ENCODE measurements at places on chromosomes 11 and 22.

DNA sequence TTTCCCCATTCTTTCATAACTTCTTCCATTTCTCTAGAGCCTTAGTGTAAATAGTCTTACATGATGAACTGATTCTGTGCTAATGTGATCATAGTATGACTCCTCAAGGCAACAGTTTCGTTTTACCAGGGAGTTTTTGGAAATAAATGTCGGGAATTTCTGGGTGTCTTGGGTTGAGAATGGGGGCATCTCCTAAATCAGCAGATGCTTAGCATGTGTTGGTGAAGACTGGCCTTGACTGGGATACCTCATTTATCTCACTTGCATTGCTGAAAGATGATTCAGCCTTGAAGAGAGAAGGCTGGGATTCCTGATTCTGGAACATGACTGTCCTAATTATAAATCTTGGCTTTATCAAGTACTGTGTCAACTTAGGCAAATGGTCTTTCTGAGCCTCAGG is 115.7 kb upstream of the C11orf87 start:
- peak; percentile 67 for DNase-seq

DNA sequence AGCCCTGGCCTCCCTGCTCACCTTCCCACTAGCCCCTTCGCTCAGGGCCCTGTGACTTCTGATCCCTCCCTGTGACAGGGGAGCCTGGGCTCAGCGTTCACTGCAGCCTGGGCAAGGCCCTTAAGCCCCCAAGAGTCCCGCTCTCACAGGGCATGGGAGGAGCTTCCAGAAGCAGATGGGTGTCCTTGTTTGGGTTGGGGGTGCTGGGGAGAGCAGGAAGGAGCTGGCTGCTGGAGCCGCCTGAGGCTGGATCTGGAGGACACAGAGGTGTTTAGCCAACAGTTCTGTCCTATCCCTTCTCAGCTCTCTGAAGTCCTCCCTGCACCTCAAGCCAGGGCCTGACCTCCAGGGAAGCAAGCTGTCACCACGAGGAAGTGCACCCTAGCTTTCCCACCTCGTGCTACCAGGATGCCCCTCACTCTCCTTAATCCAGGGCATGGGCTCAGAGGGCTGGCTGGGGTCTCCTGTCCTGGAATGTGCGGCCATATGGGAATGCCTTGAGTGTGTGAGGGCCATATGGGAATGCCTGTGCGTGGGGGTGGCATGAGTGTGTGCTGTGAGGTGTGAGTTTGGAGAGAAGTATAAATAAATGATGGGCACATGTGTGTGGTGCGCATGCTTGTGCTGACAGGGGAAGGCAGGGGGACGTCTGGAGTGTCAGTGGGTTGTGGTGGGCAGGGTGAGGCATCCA is 25.0 kb upstream of the TUB start:
- DNase-seq, result no peak

GRCh38 chr11:46356924-46357482 is 9.7 kb downstream of the DGKZ start:
- peak; percentile 45 for DNase-seq

DNA sequence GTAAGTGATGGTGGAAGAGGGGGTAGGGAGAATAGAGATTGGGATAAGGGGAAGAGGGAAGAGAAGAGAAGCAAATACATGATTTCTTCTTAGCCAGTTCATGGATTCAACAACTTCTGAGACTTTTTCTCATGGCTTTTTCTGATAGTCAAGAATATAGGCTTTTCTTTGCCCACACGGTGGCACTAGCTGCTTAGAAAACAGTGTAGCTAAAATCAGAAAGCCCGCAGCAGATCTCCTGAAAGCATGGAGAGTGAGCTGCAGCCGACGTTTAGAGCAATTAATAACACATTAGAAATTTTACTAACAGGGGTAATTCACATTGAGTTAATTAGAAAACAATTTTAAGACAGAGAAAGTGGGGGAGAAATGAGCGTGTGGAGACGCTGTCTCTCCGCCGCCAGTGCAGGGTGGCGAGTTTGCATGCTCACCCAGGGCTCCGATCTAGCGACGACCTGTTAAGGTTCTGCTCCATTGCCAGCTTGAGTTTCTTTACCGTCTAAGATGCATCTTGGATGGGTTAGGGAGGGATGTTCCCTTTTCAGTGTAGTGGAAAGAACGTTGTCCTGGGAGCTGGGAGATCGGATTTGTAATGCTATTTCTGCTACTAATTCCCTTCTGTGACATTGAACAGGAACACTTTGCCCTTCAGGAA is 3.3 kb upstream of the RAG1 start:
- peak; percentile 69 for DNase-seq

- no peak for DNase-seq
Measured at GRCh38 chr11:22690871-22691270, 24.5 kb downstream of the GAS2 start.

- no peak for DNase-seq
Measured at GRCh38 chr22:17119481-17120202, 1.5 kb downstream of the TMEM121B start.

GRCh38 chr11:64025205-64025604 is 10.5 kb upstream of the FLRT1 start:
- DNase-seq, result no peak

DNA sequence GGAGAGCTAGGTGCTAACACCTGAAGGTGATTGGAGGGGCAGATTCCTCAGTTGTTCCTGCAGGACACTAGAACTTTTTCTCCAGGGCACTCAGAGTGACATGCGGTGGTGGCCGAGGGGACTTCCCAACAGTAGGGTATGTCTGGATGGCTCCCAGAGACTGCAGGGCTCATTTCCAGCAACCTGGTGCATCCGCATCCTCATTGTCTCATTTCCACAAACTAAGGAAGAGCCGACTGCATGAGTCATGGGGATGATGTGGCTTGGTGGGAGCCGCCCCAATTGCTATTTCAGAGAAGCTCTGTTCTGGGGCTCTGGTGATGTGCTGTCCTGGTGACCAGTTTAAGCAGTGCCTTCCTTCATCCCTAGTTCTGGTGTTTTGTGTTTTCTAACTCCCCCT is 2.8 kb upstream of the ROBO4 start:
- DNase-seq, result peak; percentile 85

GRCh38 chr11:65744026-65744698 is 23.6 kb upstream of the RNASEH2C start:
- DNase-seq, result peak; percentile 57

DNA sequence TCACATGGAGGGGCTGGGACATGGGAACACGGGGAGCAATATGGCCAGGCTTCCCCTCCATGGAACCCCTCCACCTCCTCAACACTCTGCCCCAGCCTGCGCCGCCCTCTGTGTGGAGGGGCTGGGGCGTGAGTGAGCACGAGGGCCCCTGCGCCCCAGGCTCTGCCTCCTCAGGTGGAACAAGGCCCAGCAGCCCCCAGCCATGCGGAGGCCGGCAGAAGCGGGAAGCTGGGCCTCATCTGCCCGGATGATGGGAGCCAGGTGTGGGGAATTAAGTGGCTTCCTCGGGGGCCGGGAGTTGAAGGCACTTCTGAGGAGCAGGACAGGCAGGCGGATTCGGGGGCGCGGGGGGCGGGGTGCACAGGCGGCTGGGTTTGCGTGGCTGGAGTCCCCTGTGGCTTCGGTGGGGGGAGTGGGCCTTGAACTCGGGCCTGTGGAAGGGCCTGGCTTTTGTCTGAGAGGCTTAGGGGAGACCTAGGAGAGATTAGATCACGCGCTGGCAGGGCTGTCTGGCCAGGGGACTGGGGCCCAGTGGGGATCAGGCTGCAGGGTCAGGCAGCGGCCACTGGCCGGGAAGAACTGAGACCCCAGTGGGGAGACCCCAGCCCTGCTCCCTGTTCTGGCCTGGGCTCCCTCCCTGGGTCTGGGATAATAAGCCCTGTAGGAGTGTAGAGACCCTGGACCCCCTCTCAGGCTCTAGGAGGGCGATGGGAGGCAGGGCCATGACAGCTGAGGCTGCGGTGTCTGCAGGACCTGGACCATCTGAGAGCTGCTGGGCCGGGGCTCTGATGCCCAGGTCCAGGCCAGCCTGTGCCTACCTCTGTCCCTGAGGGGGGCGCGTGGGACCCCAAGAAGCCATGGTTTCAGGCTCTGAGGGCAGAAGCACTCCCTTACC is 13.3 kb downstream of the PRR33 start:
- no peak for DNase-seq

GRCh38 chr11:62727872-62728170 is 465 bp upstream of the TTC9C start:
- peak; percentile 92 for DNase-seq

DNA sequence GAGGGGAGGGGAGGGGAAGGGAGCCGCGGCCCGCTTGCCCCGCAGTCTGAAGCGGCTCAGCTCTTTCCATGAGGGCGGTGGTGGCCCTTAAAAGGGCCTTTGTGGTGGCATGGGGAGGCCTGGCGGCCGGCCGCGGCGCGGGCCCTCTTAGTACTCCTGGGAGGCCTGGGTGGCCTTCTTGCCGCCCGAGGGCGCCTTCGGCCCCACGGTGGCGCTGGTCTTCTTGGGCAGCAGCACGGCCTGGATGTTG is 6.9 kb downstream of the DPAGT1 start:
- DNase-seq, result peak; percentile 82

- DNase-seq, result no peak
Measured at GRCh38 chr11:134017511-134018430, 51.1 kb upstream of the JAM3 start.

DNA sequence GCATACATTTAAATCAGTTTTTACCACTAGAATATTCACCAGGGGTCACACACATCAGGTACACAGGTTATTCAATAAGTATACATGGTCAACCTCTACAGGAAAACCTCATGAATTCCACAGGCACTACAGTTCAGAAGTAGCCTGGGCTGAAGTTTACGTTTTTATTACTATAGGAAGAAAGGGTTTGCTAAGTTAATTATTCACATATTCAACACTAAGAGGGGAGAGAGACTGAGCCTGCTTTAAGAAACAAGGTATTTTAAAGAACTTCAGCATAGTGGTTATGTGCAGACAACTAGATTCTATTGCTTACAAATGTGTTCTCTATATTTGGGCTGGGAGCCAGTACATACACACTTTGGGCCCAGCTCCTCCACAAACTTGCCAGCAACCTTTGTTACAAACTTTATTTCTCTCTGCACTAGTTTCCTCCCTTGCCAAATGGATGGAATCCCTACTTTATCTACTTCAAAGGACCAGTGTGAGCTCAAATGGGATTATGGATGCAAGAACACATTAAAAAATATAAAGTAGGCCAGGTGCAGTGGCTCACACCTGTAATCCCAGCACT is 31.9 kb downstream of the IL18BP start:
- DNase-seq, result no peak

All from GM03348 (cell line).